ENCODE measurements at places on chromosomes 12 and 14.

DNA sequence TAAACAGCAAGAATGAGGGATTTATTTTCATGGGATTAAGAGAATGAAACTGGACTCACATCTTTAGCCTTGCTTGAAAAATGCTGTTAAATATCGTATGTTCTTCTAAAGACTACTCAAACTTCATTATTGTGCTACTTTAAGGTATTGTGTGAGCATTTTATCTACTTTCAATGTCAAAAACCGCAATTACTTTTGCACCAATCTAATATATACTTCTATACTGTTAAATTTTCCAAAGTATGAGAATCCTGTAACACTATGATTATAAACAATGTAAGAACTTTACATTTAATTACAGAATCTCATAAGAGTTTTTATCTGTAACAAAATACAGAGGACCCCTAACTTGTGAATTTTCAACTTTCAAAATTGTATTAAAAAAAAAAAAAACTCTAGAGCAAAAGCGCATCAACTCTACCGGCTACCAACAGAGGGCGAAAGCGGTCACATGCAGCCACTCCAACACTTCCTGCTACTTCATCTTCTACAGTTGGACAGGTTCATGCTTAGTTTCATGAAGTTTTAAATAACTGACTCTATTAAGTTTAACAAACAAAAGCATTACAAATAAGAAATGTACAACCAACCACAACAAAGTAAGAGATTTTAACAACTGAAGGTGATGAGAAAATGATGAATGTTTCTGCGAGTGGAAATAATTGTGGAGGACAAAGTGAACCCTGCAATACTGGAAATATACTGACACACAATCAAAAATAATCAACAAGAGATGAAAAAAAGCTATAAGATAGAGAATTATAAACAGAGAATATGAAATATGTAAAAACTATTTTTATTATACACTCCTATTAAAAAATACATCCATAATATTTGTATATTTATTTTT lies 210.9 kb downstream of the MED13L start:
- no peak for DNase-seq

GRCh38 chr12:31035226-31035625 lies 38.4 kb upstream of the DDX11 start:
- no peak for DNase-seq

GRCh38 chr12:121893961-121894460 lies 5.4 kb downstream of the PSMD9 start:
- no peak for DNase-seq

DNA sequence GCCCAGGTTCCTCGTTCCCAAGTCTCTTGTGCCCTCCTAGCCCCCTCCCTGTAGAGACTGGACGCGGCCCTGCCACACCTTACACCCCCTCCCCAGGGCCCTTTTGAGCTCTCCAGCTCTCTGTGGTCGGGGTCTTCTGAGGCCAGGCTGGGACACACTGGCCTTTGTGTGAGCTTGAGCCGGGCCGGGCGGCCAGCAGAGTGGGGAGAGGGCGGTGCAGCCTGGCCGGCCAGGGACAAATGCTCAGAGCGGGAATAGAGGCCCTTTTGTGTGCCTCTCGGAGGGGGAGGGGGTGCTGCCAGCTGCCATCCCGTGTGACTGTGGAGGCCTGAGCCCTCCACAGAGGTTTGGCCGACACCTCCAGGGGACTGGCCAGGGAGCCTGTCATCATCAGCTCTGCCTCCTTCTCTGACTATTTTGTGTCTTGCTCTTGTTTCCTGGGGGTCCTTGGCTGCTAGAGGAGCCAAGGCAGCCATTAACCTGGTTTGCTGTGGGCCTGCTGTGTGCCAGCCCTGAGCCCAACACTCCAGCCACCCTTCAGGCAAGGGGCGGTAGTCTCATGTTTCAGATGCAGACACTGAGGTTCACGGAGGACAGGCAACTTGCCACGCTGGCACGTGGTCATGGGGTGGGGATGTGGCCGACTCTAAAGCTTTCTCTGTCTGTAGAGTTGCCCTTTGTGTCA lies 13.6 kb downstream of the FAM222A start:
- DNase-seq = peak; percentile 91

GRCh38 chr12:68910128-68910527 lies 22.8 kb downstream of the CPM start:
- DNase-seq = no peak

GRCh38 chr12:130768120-130768519 lies 52.0 kb upstream of the RIMBP2 start:
- DNase-seq = no peak

DNA sequence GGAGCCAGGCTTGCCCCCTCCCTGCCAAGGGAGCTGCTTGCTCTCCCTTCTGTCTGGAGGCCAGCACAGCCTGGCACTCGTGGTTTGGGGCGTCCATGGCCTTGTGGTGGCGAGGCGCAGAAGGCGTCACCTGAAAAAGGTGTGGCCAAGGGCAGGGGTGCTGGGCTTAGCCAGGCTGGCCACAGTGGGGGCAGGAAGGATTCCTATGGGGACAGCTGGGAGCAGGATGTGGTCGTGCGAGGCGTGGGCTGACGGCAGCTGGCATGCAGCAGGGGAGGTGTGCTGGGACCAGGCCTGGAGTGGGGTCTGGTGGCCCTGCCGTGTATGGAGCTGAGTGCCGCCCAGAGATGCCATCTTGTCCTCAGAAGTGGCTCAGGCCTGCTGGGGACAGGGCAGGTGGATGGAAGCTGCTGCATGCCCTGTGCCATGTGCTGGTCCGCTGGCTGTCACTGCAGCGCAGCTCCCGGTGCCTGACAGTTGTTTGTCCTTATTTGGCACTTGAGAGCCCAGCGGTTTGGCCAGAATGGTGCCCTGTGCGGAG lies 30.0 kb downstream of the SH2B3 start:
- no peak for DNase-seq

DNA sequence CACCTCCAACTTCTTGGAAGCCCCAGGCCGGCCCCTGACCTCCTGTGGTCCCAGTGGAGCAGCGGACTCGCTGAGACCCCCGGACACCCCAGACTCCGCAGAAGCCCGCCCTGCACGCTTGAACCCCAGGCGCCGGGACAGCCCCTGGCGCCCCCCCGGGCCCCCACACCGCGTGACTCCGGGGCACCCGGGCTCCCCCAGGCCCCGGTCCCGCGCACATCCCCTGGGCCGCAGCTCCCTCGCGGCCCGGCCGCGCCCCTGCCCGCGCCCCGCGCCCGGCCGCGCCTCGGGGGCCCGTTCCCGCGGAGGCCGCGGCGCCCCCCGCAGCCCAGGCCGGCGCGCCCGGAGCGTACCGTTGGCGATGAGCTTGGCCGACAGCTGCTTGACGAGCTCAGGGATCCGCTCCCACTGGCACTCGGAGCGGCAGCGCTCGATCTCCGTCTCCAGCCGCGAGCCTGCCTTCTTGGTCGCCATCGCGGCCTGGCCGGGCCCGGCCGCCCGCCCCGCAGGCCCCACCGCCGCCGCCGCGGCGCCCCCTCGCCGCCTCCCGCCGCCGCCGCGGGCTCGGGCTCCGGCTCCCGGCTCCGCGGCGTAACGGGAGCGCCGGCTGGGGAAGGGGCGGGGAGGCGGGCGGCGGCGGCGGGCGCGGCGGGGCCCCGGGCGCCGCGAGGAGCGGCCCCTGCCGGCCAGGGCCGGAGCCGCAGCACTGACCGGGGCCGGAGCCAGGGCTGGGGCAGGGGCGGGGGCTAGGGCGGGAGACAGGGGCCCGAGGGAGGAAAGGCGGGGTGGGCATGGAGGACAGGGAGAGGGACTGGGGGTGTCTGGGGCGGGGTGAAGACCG lies at the start of gene TTC7B:
TTC7B (minus strand) TSS at position 609 of the 841 bp plus-strand sequence; CDS start at position 474, 135 bp downstream.
- DNase-seq = peak; percentile 18

- DNase-seq = no peak
Measured at GRCh38 chr14:26577711-26578110, 20.1 kb downstream of the NOVA1 start.

DNA sequence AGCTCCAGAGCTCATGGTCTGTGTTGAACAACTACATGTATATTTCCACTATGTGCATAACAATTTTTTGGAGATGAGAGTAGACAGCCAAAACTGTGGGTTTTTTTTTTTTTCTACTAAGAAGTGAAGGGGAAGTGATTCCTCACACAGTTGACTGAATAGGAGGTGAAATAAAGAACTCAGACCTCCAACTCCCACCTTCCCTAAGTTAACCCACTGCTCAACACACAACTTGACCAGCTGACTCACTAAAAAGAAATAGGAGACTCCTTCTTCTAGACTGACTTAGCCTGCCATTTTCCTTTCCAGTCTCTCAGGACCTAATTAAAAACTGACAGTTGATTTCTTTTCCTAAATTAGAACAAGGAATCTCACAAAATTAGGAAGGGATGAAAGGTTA lies 1.7 kb downstream of the M6PR start:
- no peak for DNase-seq

DNA sequence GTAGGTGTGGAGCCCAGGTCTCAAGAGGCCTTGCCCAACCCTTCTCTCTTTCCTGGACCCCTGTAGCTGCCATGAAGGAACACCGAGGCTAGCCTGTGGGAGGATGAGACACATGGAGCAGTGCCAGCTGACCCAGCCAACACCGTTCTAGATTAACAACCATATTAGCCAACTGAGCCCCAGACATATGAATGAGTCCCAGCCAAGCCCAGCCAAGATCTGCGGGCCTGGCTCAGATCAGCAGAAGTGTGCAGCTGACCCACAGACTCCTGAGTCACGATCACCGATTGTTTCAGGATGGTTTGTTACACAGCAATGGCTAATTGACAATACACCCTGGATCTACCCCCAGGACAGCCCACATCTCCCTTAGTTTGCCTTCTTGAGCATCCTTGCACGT lies 82.1 kb downstream of the NTF3 start:
- DNase-seq = no peak

DNA sequence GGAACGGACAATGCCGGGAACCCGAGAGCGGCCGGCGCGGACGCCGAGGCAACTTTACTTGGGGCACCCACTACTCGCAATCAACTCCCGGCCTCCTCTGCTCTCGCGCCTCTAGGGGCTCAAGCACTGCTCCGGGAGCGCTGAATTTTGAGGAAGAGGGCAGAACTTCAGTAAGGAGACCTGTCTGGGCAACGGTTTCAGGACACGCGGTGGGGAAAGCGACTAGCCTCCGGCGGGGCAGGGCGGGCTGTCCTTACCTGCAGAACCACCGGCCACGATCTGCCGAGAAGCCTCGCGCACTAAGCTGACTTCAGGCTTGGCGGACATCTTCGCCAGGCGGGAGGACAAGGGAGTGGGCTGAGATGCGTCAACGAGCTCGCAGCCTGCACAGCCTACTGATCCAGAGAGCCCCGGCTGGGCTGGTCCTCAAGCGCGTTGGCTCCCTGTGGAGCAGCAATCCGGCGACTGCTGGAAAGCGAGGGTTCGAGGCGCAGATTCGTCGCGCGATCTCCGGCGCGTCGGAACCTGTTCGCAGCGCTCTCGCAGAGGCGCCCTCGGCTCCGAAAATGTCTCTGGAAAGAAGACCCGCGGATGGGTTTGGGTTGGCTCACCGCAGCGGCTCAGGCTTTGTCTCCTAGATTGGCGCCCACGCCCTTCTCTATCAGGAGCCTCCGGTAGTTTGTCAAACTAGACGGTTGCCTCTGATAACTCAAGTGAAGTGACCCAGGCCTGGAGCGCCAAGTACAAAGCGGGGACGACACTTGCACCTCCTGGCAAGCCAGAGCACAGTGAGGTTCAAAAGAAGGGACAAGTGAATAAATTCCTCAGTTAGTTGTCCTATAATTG lies at the start of gene SLC25A21:
SLC25A21 (minus strand) TSS at position 583 of the 846 bp plus-strand sequence.
- peak; percentile 74 for DNase-seq

- no peak for DNase-seq
Measured at GRCh38 chr12:98351089-98351488, 164.3 kb upstream of the TMPO start.

GRCh38 chr12:21026302-21026701 lies 104.7 kb upstream of the SLCO1B1 start:
- no peak for DNase-seq

- DNase-seq = peak; percentile 98
Measured at GRCh38 chr14:90454041-90455000, 57.5 kb downstream of the CALM1 start.

GRCh38 chr14:44814196-44814595 lies 147.6 kb downstream of the KLHL28 start:
- no peak for DNase-seq

GRCh38 chr12:106682594-106683234 lies 91.8 kb upstream of the RIC8B start:
- no peak for DNase-seq

DNA sequence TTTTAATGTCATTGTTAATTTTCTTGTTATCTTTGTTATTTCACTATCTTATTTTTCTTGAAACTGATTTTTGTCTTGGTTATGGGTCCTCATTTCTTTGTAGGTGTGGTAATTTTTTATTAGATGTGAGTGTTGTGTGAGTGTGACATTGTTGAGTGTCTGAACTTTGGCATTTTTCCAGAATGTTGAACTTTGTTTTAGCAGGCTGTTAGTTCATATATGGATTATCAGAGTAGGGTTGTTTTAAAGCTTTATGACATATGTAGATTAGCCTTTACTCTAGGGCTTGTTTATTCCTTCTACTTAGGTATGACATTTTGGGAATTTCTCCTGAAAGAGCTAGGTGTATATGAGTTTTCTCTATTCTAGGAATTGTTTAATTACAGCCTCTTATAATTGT lies 103.9 kb downstream of the ARID2 start:
- DNase-seq = no peak

- no peak for DNase-seq
Measured at GRCh38 chr14:45089813-45090212, 5.9 kb downstream of the PRPF39 start.

- DNase-seq = no peak
Measured at GRCh38 chr14:87430810-87431209, 562.2 kb downstream of the GALC start.

- DNase-seq = no peak
Measured at GRCh38 chr14:54516709-54517108, 7.0 kb downstream of the CGRRF1 start.

- no peak for DNase-seq
Measured at GRCh38 chr12:130496516-130497120, 158.9 kb downstream of the PIWIL1 start.

- DNase-seq = no peak
Measured at GRCh38 chr14:77970646-77971045, 170.7 kb downstream of the ADCK1 start.

DNA sequence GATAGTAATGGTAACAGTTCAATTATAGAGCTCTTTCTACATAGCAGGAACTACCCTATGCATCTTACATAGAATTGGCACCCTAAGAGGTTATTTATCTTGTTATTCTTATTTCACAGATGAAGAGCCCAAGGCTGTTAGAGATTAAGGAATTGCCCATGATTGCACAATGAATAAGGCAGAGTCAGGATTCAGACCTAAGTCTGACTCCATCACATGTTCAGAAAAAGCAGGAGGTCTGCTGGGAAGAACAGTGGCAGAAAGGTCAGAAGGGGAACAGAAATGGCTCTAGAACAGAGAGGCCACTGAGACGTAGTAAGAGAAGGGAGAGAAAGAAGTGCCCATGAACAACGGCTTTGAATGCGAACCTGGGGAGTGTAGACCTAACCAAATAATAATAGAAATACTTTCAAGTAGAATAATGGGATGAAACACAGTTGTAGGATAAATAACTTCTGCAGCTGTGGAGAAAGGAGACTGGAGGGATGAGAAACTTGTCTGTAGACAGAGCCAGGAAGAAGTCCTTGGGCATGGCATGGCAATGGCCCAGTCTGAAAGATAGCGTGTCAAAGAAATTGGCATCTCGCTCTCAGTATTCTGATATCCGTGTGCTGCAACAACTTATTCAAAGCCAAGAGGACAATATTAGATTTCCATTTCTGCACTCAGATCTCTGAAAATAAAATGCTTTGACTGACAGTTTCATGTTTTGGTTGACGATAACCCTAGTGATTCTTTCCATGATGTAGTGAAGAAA lies 17.6 kb downstream of the MYBPC1 start:
- no peak for DNase-seq

All from hippocampal formation (tissue), 2 donors.